ENCODE measurements at places on chromosomes 2 and 18. TPM values are rescaled to one million over a fixed set of nuclear protein-coding genes. Genes with fewer than 3 reads are reported as not detected.

GRCh38 chr2:30208453-30208852, 22.9 kb upstream of the LBH start:
- DNase-seq = no peak

The PLGLB2 gene
- total RNA-seq = 6.5 TPM

The MAP4K3 gene
- total RNA-seq = 30.9 TPM

The PTGR3 gene
- 8.9 TPM for total RNA-seq

DNA sequence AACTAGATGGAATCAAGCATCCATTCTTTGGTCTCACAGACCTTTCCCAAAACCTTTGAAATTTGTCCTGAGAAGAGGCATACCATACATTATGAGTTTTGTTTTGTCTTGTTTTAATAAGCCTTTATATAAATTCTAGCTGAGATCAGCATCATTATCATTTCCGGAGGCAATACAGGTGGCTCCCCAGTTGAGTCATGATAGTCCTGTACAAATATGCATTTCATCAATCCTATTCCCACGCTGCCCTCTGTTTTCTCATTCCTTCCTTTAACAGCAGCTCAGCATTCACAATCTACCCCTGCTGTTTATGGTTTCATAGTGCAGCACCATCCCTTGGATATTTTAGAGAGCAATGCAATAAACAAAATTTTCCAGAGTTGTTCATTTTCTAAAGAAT, 216.7 kb downstream of the TXNL1 start:
- DNase-seq = no peak

The ANKRD30B gene
- not detected for total RNA-seq

- DNase-seq = no peak
These were observed 71.5 kb downstream of the CDC42EP3 start for GRCh38 chr2:37599688-37600525.

- DNase-seq = no peak
These were observed 248.9 kb downstream of the MYCN start for GRCh38 chr2:16189029-16189835.

The RGPD4 gene
- total RNA-seq = 0.10 TPM

DNA sequence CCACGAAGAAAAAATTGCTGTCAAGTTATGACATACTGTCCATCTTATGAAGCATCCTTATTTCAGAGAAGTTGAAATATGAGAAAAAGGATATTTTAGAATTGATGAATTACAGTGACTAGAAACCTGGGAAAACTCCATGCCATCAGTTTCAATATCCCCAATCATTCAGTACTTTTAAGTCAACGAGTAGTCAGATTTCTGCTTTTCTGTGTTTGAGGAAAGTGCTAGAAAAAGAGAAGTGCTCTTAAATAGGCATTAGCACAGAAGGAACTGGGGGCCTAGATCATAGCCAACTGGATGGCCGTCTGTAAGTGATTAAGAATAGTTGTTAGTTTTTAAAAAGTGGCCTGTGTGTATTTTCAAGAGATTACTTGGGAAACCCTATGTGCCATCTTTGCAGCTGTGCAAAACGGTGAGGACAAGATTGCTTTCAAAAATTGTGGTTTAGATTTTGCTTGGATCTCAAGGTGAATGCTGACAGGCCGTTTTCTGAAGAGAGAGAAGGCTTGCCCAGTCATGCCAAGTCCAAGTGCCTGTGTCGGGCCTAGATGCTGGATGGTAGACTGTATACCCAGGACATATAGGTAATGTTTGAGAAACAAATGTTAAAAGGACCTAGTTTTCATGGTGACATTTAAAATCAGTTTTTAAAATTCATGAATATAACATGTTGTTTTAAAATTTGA, 5.1 kb downstream of the NEDD4L start:
- DNase-seq = no peak

DNA sequence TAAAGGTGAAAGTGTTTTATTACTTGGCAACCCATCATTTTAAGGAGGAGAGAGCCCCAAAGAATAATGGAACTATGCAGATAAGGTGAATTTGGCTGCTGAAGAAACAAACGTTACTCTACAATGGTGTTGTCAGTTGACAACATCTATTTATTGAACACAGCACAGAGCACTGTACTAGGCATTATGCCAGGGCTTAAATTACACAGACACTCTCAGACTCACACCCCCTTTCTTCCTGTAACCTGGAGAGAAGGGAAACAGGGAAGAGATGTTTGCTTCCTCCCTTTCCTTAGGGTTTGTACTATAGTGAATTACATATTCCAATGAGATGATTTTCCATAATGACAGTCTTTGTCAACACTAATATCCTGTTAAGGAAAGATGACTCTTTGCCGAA, 94.0 kb upstream of the ATP5MC3 start:
- no peak for DNase-seq

DNA sequence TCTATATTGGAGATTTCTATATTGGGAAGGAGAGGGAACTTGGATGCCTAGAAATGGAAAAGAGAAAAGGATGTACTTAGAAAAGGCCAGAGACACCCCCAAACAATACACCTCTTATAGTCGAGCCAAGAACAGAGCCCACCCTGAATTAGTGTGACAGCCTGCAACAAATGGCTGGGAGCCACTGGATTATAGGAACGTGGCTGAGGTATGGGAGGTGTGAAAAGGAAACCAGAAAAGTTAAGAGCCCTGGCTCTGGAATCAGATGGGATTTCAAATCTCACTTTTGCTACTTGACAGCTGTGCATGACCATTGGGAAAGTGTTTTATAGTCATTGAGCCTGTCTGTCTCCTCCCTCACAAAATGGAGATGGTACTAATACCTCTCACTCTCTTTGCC, 394.0 kb downstream of the ZNF521 start:
- DNase-seq = no peak

The UBE2E3 gene
- total RNA-seq = 93.0 TPM

- DNase-seq = no peak
These were observed 88.0 kb upstream of the EFEMP1 start for GRCh38 chr2:56011624-56012023.

The LIMS4 gene
- 3.3 TPM for total RNA-seq

GRCh38 chr2:136141510-136142149, 23.7 kb upstream of the CXCR4 start:
- DNase-seq = no peak

GRCh38 chr2:49359721-49360406, 205.5 kb upstream of the FSHR start:
- no peak for DNase-seq

DNA sequence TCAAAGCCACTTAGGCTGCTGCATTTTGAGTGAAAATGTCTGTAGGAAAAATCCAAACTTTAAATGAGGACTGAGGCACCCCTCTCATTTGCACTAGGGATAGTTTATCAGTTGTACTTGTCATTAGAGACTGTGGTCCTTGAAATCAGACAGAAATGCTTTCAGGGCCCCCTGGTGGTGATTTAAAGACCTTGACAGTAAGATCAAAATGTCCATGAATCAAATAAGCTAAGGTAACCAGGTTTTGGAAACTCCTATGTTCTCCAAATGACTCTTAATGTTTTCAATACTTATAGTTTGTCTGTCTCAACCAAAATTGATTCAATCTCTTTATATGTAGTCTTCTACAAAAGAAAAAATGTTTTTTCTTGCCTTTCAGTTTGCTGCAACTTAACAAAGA, 28.8 kb upstream of the DDX18 start:
- DNase-seq = no peak

GRCh38 chr2:128466376-128466775, 147.7 kb upstream of the HS6ST1 start:
- no peak for DNase-seq

DNA sequence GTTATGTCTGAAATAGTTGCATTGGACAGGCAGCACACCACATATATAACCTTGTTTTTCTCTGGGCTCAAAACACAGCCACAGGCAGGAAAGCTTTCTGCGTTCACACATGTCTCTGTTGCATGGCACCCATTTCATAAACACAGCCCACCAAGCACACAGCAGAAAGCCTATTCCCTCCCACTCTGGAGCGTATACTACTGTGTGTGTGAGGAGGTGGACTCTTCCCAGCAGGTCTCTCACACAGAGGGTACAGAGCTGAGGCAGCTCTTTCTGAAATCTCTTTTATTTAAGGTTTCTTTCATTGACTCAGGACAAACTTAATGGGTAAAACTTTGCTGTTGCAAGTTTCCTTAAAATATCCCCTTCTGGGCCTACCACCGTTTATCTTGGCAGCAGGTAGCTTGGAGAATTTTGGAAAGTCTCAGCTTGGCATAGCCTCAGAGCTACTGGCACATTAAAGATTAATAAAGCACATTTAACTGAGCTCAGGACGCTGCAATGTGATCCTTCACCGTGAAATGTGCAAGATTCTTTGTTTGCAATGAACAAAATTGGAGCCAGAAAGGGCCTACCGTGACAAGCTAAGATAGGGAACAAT, 105.1 kb upstream of the NCKAP5 start:
- DNase-seq = no peak

The NEB gene
- 2.2 TPM for total RNA-seq

The NCKAP5 gene
- 0.87 TPM for total RNA-seq

GRCh38 chr18:79508565-79509535, 113.1 kb downstream of the NFATC1 start:
- peak; percentile 88 for DNase-seq

The CHST10 gene
- 9.8 TPM for total RNA-seq

- no peak for DNase-seq
These were observed 202.9 kb downstream of the ARL4C start for GRCh38 chr2:234293973-234294372.

DNA sequence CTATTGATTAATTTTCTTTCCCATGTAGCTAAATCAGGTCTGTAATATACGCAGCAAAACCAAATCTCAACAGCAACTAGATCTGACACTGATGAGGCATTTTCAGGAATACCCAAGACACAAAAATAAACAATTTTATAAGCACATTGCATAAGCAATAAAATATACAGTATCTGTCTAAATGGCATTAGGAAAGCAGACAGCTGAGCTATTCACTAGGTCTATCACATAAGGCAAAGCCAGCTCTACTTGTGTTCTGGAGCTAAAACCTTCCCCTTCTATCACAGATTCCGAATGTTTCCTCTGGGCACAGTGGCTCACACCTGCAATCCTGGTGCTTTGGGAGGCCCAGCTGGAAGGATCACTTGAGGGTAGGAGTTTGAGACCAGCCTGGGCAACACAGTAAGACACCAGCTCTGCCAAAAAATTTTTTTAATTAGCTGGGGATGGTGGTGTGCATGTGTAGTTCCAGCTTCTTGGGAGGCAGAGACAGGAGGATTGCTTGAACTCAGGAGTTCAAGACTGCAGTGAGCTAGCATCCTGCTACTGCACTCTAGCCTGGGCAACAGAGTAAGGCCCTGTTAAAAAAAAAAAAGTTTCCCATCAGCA, 21.1 kb downstream of the PTPN2 start:
- DNase-seq = no peak

The MYL1 gene
- total RNA-seq = not detected

- DNase-seq = no peak
These were observed 91.1 kb downstream of the DTNB start for GRCh38 chr2:25582077-25582830.

DNA sequence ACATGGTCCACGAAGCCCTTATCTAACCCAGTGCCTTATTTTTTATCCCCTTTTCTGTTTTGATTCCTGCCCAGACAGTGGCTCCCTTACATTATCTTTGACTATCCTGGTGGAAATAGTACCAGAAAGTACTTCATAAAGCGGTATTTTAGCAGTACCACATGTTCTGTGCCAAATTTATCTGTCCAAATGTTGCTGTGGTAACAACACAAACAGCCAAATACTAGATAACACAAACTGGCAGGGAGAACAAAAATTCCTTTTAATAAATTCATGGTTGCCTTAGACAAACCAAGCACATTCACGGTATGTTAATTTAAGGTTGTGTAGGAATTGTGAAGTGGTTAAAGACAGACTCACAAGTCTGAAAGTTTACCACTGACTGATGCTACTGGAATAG, 187.9 kb upstream of the LHCGR start:
- DNase-seq = no peak

GRCh38 chr2:39686456-39686855, 20.7 kb downstream of the TMEM178A start:
- no peak for DNase-seq

GRCh38 chr18:46416706-46417638, 240.0 kb downstream of the LOXHD1 start:
- DNase-seq = no peak

DNA sequence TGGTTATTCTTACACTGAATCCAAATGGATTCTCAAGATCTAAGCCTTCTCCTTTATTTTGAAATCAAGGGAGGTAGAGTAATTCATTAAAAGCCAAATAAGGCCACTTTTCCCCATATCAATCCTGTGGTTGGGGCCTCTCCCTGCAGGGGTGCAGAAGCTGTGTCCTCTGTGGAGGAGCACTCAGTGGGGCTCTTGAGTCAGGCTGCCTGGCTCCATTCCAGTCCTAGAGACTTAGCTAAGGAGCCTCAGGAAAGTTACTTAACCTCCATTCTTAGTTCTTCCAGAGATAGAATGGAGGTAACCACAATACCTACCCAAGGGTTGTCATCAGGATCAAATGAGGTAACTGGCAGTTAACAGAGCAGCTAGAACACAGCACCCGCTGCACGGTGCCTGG, 564.3 kb downstream of the CMPK2 start:
- no peak for DNase-seq

GRCh38 chr18:28606686-28607085, 429.8 kb upstream of the CDH2 start:
- no peak for DNase-seq

The C2orf76 gene
- total RNA-seq = 9.6 TPM

GRCh38 chr2:197075754-197076337, 149.3 kb upstream of the PGAP1 start:
- DNase-seq = no peak

The RAX gene
- not detected for total RNA-seq

The SKOR2 gene
- total RNA-seq = not detected

DNA sequence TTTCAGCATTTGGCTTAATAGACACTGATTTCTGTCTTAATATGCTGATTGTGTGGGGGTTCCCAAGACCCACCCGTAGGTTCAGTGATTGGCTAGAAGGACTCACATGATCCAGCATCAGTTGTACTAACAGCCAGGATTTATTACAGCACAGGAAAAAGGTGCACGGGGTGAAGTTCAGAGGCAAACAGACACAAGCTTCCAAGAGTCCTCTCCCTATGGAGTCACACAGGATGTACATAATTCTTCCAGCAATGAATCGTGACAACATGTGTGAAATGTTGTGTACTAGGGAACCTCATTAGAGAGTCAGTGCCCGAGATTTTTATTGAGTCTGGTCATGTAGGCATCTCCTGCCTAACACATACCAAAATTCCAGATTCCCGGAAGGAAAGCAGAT, 52.8 kb downstream of the GALNT1 start:
- DNase-seq = no peak
